H9 (cell line): ENCODE measurements at places on chromosomes 3 and 15. TPM values are rescaled to one million over a fixed set of nuclear protein-coding genes. Genes with fewer than 3 reads are reported as not detected.
A peak's percentile ranks its signal among the peaks of the same experiment; 100 is the strongest.

GRCh38 chr3:116242825-116243224, 202.5 kb downstream of the LSAMP start:
- H3K4me1 ChIP-seq, result no peaks in the 10 kb centered on the region; the same call in 1 of the 2 replicates
- no peak for DNase-seq
- H3K27ac ChIP-seq, result no peak overlapping the region

DNA sequence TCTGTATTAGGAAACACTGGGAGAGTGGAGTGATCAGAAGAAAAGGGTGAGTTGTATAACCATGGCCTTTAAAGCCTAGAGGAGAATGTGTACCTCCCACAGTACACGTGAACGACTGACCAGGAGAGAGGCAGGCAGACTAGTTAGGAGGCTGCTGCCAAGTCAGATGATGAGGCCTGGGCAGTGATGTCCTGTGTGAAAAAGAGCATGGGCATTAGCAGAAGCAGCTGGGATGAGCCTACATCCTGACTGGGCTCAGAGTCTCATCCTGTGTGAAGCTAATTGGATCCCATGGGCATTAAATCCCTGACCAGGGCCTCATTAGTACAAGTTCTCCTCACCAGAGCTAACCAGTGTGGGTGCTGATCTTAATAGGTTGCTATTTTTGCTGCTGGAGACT, 89.1 kb upstream of the SLC2A2 start:
- H3K27me3 ChIP-seq, result no peaks in the 10 kb centered on the region
- peaks cover 15% of the 10 kb centered on the region for H3K36me3 ChIP-seq
- H3K4me1 ChIP-seq, result peaks cover 5% of the 10 kb centered on the region
- H3K4me3 ChIP-seq, result no peak overlapping the region
- H3K27ac ChIP-seq, result no peak overlapping the region

GRCh38 chr3:36707623-36708409, 56.5 kb downstream of the DCLK3 start:
- no peaks in the 10 kb centered on the region for H3K27me3 ChIP-seq
- no peak overlapping the region for H3K27ac ChIP-seq
- no peaks in the 10 kb centered on the region for H3K36me3 ChIP-seq
- no peak for DNase-seq

DNA sequence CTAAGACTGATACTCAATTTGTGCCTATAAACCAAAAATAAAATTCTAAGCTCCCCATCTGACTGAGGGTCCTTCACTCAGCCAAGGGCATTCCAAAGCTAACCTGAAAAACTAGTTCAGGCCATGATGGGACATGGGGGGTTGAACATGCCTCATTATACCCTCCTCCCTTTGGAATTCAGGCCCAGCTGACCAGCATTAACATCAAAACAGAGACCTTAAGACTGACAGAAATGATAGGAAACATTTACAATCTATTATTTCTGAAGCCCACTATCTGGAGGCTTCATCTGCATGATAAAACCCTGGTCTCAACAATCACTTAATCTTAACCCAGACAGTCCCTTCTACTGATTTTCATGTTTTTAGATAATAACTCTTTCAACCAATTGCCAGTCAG, 140.4 kb downstream of the ANO10 start:
- peaks cover 12% of the 10 kb centered on the region for H3K4me1 ChIP-seq
- H3K4me3 ChIP-seq, result peak overlapping the region; percentile 30; the same call in 1 of the 2 replicates
- no peak for DNase-seq
- H3K27ac ChIP-seq, result no peak overlapping the region
- H3K36me3 ChIP-seq, result peaks cover 25% of the 10 kb centered on the region

- no peaks in the 10 kb centered on the region for H3K27me3 ChIP-seq
- H3K36me3 ChIP-seq, result peaks cover 28% of the 10 kb centered on the region
- no peak for DNase-seq
- no peak overlapping the region for H3K27ac ChIP-seq
- H3K4me1 ChIP-seq, result no peaks in the 10 kb centered on the region
These were observed 573.4 kb upstream of the DPPA4 start for GRCh38 chr3:109910772-109911171.

DNA sequence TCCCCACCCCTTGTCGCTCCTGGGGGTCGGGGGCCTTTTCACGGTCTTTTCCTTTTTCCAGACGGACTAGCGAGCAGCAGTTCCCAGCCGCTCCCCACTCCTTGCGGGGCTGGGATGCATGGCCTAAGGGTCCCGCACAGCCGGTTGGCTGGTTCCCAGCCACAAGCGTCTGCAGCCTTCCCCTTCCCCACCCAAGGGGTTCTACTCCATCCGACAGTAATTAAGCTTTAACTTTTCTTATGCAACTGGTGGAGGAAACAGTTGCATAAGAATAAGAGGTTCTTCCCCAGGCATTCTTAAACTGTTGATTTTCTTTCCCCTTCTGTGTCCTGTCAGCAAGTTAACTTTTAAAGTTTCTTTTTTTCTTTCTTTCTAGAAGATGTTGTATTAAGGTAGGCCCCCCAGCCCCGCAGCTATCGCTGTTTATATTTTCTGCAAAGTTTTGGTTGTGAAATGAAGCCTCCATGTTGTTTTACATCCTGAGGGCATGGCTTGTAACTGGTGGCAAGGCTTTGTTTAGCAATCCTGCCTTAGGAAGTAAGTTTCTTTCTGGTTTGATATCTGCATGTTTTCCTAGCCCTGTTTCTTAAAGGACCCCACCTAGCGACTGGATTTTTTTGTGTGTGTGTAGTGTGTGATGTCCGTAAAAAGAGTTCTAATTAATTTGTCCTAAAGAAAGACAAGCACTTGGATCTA, 207.5 kb downstream of the ZNF385D start:
- no peaks in the 10 kb centered on the region for H3K27me3 ChIP-seq
- H3K36me3 ChIP-seq, result peaks cover 4% of the 10 kb centered on the region; the same call in 1 of the 2 replicates
- peak; percentile 69 for DNase-seq
- peak overlapping the region; percentile 60 for H3K4me3 ChIP-seq

PLIN1 gene
- total RNA-seq, result 0.09 TPM in 1 of 2 replicates, not detected in the other

CCNB2 gene
- total RNA-seq, result 119 and 122 TPM in 2 replicates

DNA sequence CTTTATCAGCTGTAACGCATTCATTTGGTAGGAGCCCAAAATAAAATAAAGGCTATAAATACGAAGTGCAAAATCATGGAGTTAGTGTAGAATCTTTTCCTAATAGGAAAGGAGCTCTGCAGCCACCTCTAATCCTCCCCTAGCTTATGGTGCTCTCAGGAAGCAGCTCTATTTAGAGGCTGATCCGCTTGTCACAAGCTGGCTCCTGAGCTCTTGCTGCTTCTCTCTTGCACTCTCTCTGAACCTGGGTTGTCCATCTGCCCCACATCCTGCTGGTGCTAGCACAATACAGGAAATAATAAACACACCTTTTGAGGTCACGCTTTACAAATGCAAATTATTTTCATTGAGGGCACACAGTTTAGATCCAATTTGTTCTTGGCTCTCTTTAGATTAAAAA, 37.3 kb upstream of the BFSP2 start:
- no peaks in the 10 kb centered on the region for H3K36me3 ChIP-seq
- no peaks in the 10 kb centered on the region; the same call in 1 of the 2 replicates for H3K27me3 ChIP-seq
- H3K4me3 ChIP-seq, result no peak overlapping the region
- no peak overlapping the region for H3K27ac ChIP-seq

ACTRT3 gene
- total RNA-seq, result 5.9 and 6.1 TPM in 2 replicates

GRCh38 chr3:194067949-194068362, 68.0 kb upstream of the HES1 start:
- no peak overlapping the region for H3K4me3 ChIP-seq
- peaks cover 4% of the 10 kb centered on the region; the same call in 1 of the 2 replicates for H3K27me3 ChIP-seq
- peaks cover 15% of the 10 kb centered on the region; the same call in 2 of the 3 replicates for H3K36me3 ChIP-seq
- H3K27ac ChIP-seq, result no peak overlapping the region

DNA sequence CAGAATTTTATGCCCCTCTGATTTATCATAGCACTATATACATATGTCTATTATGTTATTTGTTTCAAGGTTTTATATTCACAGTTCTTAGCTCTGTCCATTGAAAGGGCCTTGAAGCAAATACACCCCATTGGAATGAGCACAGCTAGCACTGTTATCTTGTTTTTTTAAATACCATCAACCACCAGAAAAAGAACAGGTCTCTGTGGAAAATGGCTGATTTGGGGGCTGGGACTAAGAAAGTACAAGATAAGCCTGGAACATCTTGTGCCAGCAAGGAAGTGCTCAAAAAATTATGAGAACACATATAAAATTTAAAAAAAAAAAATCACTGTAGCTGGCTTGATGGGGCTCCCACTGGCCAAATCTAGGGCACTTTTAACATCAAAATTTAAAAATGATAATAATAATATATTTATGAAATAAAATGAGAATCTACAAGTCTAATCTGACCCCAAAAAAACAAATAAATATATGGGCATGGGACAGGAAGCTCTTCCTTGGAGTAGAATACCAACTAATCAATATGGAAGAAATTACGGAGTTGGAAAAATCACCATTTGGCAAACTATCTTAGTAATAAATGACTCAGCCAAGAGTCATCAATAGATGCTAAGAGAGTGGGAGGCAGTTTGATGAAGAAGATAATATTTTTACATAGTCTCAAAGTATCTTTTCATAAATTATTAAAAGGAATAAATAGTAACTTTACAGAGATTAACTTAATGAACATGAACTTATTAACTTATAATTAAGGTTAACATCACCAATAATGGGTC, 20.5 kb downstream of the IFT80 start:
- H3K4me1 ChIP-seq, result no peaks in the 10 kb centered on the region; the same call in 1 of the 2 replicates
- peaks cover 13% of the 10 kb centered on the region for H3K36me3 ChIP-seq
- no peak overlapping the region for H3K27ac ChIP-seq
- H3K27me3 ChIP-seq, result no peaks in the 10 kb centered on the region
- H3K4me3 ChIP-seq, result no peak overlapping the region

CIDEC gene
- total RNA-seq, result not detected in 2 replicates

DNA sequence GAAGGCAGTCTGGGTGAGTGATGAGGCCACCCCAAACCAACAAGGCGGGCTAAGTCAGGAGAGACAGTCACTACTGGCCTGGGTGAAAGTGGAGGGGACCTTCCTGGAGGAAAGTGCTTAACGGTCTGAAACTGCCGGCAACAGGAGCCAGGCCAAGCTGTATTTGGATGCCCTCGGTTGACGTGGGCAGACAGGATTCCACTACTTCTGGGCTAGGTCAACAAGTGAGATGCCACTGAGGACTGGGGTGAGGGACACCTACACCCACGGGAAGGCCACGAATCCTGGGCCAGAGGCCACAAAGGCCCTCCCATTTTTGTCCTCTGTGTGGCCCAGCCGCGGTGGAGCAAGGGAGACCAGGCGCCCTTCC, 12.3 kb downstream of the SPTBN5 start:
- H3K27me3 ChIP-seq, result peaks cover 7% of the 10 kb centered on the region; the same call in 1 of the 2 replicates
- no peak for DNase-seq
- no peaks in the 10 kb centered on the region for H3K4me1 ChIP-seq
- no peaks in the 10 kb centered on the region for H3K36me3 ChIP-seq
- peak overlapping the region; percentile 28 for H3K4me3 ChIP-seq

DNA sequence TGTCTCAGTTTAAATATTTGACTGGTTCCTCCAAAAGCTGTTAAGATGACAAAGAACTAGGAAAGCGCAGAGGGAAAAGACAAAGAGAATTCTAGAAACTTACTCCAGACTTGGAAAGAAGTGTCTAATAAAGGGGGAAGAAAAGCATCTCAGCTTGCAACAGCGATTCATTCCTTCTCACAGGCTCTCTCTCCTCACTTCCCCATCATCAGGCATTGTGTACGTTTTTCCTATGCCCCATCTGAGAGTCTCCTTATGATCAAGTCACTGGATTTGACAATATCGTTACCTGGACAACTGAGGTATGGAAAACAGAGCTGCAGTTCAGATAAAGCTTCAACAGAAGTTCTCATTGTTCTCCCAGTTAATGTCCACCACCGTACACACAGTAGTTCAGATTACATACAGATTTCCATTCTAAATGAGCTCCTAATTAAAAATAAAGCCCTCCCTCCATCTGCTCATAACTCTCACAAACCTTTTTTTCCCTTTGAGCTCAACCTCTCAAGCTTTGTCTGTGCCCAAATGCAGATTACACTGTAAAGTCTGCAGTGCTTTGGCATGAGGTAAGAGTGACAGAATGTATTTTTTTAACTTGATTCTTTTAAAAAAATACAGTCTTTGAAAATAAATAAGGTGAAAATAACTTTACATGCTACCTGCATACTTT, 254.4 kb upstream of the THBS1 start:
- H3K27me3 ChIP-seq, result no peaks in the 10 kb centered on the region
- H3K36me3 ChIP-seq, result no peaks in the 10 kb centered on the region
- no peak for DNase-seq
- no peak overlapping the region for H3K4me3 ChIP-seq
- H3K4me1 ChIP-seq, result no peaks in the 10 kb centered on the region

GRCh38 chr15:35751413-35752133, 205.6 kb upstream of the DPH6 start:
- H3K4me1 ChIP-seq, result no peaks in the 10 kb centered on the region
- H3K27ac ChIP-seq, result no peak overlapping the region
- H3K4me3 ChIP-seq, result peak overlapping the region; percentile 24; the same call in 1 of the 2 replicates
